ENCODE measurements at places on chromosomes 4 and X.

DNA sequence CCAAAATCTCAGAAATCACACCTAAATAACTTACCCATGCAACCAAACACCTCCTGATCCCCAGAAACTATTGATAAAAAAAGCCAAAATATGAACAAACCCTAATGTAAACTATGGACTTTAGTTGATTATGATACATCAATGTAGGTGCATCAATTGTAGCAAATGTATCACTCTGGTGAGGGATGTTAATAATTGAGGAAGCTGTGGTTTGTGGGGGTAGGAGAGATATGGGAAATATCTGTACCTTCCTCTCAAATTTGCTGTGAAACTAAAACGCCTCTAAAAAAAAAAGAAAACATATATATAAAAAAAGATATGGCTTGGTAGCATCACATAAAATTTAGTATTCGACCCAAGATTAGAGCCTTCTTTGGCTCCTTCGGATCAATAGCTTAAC, 144.3 kb upstream of the CPEB2 start:
- no peak for DNase-seq

- DNase-seq: no peak
Observed at GRCh38 chr4:151163855-151164254, 64.4 kb downstream of the RPS3A start.

- DNase-seq: no peak
Observed at GRCh38 chr4:19164334-19164733, 1087.4 kb upstream of the SLIT2 start.

DNA sequence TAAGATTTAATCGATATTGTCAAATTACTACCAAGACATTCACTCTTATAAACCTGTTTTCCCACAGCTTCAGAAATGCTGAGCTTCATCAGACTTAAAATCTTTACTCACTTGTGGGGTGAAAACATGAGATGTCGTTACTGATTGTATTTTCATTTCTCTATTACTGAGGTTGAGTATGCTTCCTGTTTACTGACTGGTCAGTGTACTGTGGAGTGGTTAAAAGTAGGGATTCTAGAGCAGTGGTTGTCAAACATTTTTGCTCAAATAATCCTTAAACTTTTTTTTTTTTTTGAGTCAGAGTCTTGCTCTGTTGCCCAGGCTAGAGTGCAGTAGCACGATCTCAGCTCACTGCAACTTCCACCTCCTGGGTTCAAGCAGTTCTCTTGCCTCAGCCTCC, 50.3 kb downstream of the NSUN7 start:
- no peak for DNase-seq

DNA sequence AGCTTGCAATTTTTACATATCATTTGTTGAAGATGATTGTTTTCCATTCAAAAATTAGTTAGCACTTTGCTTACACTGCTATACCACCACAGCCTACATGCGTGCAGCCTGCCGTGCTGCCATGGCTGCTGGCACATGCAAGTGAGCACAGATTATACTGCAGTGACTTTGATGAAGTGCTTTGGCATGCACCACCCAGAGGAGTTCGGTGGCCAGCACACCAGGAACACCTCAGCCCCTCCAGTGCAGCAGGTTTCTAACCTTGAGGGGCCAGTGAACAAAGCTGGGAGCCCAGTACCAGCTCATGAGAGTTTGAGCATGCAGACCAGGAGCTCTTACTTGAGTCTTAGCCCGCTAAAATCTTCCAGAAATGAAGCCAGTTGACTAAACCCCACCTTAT, 431.5 kb downstream of the DACH2 start:
- DNase-seq: no peak

- no peak for DNase-seq
Observed at GRCh38 chrX:9785944-9786797, at the start of gene SHROOM2. TSS of gene SHROOM2 (plus strand) at chrX:9786429. CDS start at chrX:9786546, 117 bp downstream.

DNA sequence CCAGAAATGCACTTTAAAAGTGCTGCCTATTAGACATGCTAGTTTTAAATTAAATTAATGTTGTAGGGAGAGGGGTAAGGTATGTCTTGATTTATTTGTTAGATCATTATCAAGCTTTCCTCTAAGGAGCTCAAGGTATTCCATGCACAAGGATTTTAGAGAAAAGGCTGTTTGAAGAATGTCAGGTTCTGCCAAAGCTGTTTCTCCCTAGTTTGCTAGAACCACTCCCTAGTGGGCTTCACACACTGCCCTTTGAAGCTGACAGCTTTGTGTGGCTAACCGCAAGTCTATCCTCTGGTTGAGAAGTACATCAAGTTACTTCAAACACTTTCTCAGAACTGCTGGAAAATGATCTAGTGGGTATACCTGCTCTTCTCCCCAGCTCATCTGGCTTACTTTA, 32.3 kb downstream of the RASL11B start:
- DNase-seq: no peak

DNA sequence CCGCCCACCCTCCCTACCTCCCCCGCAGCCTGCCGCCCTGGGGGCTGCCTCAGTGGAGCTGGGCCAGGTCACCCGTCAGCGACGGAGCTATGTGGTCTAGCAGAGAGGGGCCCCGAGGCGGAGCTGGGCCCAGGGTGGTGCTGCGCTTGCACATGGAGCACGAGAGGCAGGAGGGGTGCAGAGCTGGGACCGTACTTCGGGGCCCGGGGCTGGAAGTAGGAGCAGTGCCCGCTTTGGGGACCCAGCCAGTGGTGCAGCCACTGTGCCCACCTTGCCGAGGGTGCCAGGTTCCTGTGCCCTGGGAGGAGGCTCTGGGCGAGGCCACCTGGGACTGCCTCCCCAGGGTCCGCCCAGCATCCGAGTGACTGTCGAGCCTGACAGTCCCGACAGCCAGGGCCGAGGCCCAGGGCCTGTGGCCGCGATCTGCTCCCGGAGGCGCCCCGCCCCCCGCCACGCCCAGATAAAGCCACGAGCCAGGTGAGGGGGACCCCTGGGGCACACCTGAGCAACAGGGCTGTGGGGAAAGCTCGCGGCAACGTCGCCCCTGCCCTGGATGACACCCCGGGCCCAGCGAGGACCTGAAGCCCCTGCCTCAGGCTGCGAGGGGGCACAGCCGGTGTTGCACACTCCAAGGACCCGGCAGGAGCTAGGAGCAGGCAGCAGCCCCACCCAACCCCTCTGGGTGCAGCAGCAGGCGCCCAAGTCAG, 117.5 kb downstream of the DNAAF6 start:
- DNase-seq: no peak

DNA sequence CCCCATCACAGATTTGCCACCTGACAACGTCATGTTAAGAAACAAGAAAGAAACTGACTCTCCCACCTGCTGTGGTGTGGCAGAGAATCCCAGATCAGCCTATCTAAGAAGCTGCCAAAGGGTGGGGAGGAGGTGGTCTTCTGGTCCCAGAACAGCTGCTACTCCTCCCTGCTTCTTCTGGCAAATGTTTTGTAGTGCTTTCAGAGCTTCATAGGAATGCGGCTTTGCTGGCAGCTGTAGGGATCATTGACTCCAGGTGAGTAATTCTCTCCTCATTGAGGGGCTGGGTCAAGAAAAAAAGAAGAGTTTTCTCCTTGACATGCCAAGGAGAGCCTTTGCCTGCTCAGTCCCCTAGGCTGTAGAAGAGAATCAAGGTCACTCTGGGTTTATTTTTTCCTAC, 23.3 kb downstream of the NRK start:
- no peak for DNase-seq

DNA sequence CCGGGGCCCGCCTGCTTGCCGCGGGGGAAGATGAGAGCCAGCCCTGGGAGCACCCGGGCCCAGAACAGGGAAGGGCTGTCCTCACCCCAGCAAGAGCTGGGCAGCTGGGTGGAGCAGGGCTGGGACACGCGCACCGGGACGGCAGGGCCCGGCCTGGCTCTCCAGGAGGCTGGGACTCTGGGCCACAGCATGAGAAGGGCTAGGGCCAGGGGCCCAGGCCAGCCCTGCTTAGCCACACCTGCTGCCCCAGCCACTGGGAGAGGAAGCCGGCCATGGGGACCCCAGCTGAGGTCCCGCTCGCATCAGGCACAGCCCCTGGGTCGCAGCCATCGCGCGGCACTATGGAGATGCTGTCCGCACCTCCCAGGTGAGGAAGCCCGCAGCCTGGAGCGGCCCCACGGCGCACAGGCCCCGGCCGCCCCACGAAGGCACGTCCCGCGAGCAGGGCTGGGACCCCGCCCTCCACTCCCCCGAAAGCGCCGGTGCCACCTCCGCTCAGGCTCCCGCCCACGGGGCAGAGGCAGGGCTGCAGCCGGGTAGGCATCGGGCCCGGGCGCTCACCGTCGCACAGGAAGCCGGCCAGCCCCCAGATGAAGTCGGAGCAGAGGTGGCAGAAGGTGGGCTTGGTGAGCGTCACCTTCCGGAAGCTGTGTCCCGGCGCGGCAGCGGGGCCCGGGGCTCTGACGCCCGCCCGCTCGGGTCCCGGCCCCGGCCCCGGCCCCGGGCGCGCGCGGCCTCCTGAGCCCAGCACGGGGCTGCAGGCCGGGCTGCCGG, 531 bp downstream of the DGKQ start:
- DNase-seq: peak; percentile 73

DNA sequence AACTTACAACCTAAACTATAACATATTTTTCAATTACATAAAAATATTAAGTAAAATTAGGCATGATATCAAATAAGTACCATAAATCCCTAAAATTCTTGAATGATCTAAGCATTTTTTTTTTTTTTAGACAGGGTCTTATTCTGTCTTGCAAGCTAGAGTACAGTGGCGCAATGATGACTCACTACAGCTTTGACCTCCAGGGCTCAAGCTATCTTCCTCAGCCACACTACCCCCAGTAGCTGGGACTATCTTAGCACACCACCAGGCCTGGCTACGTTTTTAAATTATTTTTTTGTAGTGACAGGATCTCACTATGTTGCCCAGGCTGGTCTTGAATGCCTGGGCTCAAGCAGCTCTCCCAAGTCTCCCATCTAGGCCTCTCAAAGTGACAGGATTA, 1042.3 kb downstream of the FSTL5 start:
- no peak for DNase-seq

GRCh38 chrX:120561634-120562568, 1.1 kb upstream of the CUL4B start:
- no peak for DNase-seq

- no peak for DNase-seq
Observed at GRCh38 chr4:114251020-114251419, 271.6 kb upstream of the ARSJ start.

GRCh38 chr4:127250577-127250976, 382.2 kb upstream of the INTU start:
- no peak for DNase-seq

DNA sequence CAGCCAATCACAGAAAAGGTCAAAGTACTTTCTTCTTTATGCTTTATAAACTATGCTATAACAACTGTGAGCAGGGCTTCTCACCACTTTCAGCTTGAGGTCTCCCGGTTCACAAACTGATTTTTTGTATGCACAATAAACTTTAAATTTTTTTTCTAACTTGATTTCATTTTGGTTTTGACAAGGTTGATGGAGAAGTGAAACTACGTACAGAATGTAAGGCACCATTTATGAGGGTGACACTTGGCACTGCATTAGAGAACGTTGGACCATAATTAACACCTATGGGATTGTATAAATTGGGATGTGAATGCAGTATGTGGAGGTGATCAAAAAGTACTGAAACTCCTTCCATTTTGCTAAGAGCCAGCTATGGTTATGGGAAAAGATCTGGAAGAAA, 857.9 kb upstream of the HTR2C start:
- DNase-seq: no peak

GRCh38 chrX:38515291-38515690, 46.1 kb upstream of the TSPAN7 start:
- DNase-seq: no peak

DNA sequence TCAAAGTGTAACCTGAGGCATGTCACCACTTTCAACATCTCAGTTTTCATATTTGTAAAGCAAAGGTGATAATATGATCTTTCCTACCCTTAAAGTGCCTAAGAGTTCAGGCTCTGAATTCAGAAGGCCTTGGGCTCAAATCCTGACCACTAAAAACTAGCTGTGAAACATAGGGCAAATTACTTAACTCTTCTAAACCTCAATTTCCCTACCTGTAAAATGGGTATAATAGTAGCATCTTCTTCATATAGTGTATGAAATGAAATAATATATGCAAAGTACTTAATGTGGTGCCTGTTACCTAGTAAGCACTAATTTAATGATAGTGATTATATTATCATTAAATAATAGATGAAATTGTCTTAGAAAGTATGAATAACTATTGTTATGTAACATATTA, 7.0 kb upstream of the WDR44 start:
- no peak for DNase-seq

DNA sequence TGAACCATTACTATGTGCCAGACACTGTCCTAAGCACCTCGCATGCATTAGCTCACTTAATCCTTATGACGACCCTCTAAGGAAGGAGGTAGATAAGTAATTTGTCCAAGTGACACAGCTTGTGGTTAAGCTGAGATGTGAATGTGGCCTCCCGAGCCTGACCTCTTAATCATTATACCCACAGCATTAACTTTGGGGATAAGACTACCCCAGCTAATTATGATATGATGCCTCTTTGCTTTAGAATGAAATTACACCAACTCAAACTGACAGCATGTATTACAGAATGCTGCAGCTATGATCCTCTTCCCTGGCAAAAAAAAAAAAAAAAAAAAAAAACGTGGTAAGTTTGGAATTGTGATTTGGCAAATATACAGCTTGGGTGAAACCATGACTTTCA, 53.5 kb downstream of the APBB2 start:
- DNase-seq: peak; percentile 24

DNA sequence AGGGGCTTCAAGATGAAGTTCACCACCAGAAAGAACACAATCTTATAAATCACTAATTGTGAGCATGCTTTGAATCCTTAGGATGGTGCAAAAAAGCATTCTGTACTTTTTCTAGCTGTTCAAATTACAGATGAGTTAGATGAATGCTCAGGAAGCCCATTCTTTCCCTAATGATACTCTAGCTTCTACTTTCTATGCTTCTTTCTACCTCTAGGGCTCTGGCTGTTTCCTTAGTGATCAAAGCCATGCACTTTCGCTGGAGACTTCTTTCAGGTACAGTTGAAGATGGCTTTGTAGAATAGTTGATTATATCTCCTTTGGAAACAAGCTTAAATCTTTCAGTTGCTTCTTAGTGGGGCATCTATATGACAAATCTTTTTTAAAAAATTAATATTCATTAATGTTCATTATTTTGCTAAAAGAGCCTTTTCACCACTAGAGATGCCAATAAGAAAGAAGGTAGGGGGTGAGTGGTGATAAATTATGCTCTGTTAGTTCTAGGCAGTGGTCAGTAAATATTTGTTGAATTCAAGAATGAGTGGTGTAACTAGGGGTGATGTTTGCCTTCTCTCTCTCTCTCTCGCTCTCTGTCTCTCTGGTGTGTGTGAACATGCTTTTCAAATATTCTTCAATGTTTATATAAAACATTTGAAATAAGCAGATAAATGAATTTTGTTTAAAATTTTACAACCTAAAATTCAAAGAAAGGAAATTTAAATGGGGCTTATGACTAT, 169.4 kb downstream of the GLUD2 start:
- DNase-seq: no peak

- no peak for DNase-seq
Observed at GRCh38 chr4:184464759-184465454, 9.4 kb downstream of the IRF2 start.
